Activated naive CD8-positive, alpha-beta T cell treated with anti-CD3 and anti-CD28 coated beads for 36 hours (primary cell): ENCODE measurements at places on chromosomes 16 and 17. TPM values are rescaled to one million over a fixed set of nuclear protein-coding genes. Genes with fewer than 3 reads are reported as not detected.

- no peaks in the 10 kb centered on the region for H3K27me3 ChIP-seq
- no peak for DNase-seq
- no peak overlapping the region for H3K4me3 ChIP-seq
- H3K4me1 ChIP-seq, result no peaks in the 10 kb centered on the region
Measured at GRCh38 chr17:22459953-22460350, 767.6 kb downstream of the KCNJ18 start.

The CYGB gene
- total RNA-seq, result 0.33 TPM

DNA sequence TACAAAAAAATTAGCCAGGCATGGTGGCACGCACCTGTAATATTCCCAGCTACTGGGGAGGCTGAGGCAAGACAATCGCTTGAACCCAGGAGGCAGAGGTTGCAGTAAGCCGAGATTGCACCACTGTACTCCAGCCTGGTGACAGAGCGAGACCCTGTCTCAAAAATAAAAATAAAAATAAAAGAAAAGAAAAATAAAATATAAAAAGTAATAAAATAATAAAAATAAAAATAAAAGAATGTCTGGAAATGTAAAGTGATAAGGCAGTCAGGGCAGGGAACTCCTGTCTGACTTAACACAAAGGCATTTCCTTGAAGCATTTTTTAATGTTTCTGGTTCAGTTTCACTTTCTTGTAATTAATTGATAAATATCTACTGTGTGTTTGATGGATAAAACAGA lies 34.7 kb upstream of the DNAJA2 start:
- H3K4me1 ChIP-seq, result peaks cover 2% of the 10 kb centered on the region
- DNase-seq, result no peak
- peaks cover 4% of the 10 kb centered on the region for H3K27me3 ChIP-seq
- no peak overlapping the region for H3K4me3 ChIP-seq

DNA sequence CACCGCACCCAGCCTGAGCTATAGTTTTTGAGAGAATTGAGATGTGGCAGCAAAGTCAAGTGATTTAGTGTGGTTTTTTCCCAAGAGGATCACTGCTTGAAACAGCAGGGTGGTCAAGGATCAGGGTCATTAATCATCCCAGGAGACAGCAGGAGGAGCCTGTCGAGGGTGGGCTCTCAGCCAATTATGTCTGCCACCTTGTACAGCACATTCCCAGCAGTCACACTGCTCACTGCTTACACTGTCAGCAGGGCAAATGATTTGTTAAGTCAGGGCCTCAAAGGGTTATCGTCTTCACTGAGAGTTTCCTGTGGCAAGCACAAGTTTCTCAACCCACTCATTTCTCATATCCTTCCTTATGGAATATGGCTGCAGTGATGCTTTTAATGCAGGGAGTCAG lies 13.2 kb downstream of the B3GNT9 start:
- H3K36me3 ChIP-seq, result peaks cover 35% of the 10 kb centered on the region
- H3K27me3 ChIP-seq, result no peaks in the 10 kb centered on the region
- H3K27ac ChIP-seq, result no peak overlapping the region
- no peak for DNase-seq

- peaks cover 7% of the 10 kb centered on the region for H3K27me3 ChIP-seq
- H3K36me3 ChIP-seq, result no peaks in the 10 kb centered on the region
- no peaks in the 10 kb centered on the region for H3K4me1 ChIP-seq
- H3K4me3 ChIP-seq, result no peak overlapping the region
- no peak for DNase-seq
Measured at GRCh38 chr16:55662644-55663031, 6.8 kb downstream of the SLC6A2 start.

The CTRB2 gene
- not detected for total RNA-seq

GRCh38 chr16:77276661-77277060 lies 77.5 kb downstream of the SYCE1L start:
- no peak for DNase-seq
- H3K4me3 ChIP-seq, result no peak overlapping the region
- peaks cover 15% of the 10 kb centered on the region for H3K27me3 ChIP-seq
- H3K4me1 ChIP-seq, result no peaks in the 10 kb centered on the region

DNA sequence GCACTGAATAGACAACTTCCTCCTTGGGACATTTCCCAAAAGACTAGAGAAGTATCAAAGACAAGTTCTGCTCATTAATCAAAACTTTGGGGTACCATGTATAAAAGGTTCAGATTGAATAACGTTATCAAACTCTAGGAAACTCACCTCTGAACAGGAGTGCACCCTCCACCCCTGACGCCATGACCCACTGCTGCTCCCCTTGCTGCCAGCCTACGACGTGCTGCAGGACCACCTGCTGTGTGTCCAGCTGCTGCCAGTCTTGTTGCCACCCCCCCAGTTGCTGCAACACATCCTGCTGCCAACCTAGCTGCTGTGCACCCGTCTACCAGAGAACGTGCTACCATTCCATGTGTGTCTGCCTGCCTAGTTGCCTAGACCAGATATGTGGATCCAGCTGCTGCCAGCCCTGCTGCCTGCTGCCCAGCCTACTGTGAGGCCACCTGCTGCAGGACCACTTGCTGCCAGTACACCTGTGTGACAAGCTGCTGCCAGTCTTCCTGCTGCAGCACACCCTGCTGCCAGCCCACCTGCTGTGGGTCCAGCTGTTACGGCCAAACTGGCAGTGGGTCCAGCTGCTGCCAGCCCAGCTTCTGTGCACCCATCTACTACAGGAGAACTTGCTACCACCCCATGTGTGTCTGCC lies 13.8 kb upstream of the KRTAP9-2 start:
- no peak overlapping the region for H3K27ac ChIP-seq
- no peaks in the 10 kb centered on the region for H3K36me3 ChIP-seq
- DNase-seq, result no peak
- H3K4me3 ChIP-seq, result no peak overlapping the region

The KRT17 gene
- total RNA-seq, result not detected

DNA sequence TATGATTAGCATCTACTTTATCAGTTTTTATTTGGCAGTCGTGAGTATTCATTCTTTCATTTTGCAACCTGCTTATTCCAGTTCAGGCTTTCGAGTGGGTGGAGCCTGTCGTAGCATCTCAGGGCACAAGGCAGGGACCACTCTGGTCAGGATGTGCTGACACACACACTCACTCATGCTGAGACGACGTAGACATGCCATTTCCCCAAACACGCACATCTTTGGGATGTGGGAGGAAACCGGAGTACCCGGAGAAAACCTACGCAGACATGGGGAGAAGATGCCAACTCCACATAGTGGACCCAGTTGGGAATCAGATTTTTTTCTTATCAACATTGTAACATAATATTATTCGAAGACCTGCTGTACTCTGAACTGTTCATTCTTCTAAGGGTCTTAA lies 756.5 kb upstream of the RBFOX1 start:
- no peaks in the 10 kb centered on the region for H3K36me3 ChIP-seq
- no peak overlapping the region for H3K27ac ChIP-seq
- H3K27me3 ChIP-seq, result no peaks in the 10 kb centered on the region
- H3K4me3 ChIP-seq, result no peak overlapping the region
- no peaks in the 10 kb centered on the region for H3K4me1 ChIP-seq

DNA sequence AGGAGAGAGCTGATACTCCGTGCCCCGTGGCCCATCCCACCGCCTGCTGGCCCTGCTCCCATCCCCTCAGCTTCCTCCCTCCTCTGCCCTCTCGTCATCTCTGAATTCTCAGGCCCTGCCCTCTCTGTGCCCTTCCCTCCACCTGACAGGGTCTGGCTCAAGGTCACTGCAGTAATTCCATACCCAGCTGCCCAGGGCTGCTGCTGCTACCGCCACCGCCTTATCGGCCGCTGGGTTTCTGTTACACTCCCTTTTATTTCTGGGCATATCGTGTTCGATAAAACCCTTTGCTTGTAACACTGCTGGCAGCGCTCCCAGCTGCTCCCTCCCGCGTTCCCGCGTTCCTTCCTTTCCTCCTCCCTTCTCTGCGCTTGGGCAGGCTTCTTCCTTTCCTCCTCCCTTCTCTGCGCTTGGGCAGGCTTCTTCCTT lies 1.2 kb downstream of the EPN3 start:
- no peak for DNase-seq
- peaks cover 62% of the 10 kb centered on the region for H3K27me3 ChIP-seq
- H3K27ac ChIP-seq, result no peak overlapping the region
- H3K4me1 ChIP-seq, result peaks cover 15% of the 10 kb centered on the region
- H3K4me3 ChIP-seq, result no peak overlapping the region

GRCh38 chr17:869567-870525 lies 87.7 kb downstream of the MRM3 start:
- DNase-seq, result no peak
- no peaks in the 10 kb centered on the region for H3K36me3 ChIP-seq
- no peak overlapping the region for H3K4me3 ChIP-seq
- peaks cover 2% of the 10 kb centered on the region for H3K4me1 ChIP-seq
- no peak overlapping the region for H3K27ac ChIP-seq

DNA sequence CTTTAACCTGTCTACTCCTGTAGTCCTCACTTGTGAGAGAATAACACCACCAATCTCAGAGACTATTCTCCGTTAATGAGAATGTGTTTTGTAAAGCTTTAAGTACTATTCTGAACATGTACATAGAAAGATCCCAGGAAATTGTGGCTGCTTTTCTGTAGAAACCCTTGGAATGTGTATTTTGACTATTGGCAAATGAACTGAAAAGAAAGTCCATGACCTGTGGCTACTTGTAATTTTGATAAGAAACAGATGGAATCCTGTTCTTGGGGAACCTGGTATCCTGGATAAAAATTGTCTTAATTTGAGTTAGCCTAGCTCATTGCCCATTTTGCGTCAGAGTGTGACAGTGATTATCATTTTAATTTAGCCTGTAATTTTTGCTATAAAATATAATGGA lies 9.1 kb downstream of the CTCF start:
- no peak overlapping the region for H3K27ac ChIP-seq
- H3K36me3 ChIP-seq, result peaks cover 20% of the 10 kb centered on the region
- DNase-seq, result no peak
- no peaks in the 10 kb centered on the region for H3K27me3 ChIP-seq
- peaks cover 10% of the 10 kb centered on the region for H3K4me1 ChIP-seq

The TNFRSF13B gene
- 0.52 TPM for total RNA-seq

DNA sequence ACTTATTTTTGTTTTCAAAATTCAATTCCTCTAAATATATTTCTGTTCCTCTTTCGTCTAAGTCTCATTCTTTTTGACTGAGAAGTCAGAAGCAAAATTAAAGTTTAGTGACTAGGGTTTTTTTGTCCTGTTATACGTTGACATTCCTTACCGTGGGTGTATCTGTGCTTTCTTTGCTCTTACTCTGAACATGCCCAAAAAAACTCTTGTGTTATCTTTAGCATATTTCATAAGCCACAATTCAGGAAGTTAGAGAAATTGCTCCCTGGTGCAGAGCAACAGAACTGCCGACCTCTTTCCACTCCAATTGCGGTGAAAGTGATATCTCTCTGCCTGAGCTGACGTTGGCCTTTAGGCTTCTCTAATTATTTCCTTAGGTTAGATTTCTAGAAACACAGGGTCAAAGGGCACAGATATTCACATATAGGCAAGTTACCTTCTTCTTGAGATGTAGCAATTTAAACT lies 65.7 kb downstream of the CENPV start:
- H3K27me3 ChIP-seq, result no peaks in the 10 kb centered on the region
- peaks cover 28% of the 10 kb centered on the region for H3K36me3 ChIP-seq

GRCh38 chr17:30530346-30531025 lies 53.3 kb downstream of the GOSR1 start:
- no peak overlapping the region for H3K27ac ChIP-seq
- DNase-seq, result no peak
- no peaks in the 10 kb centered on the region for H3K36me3 ChIP-seq
- H3K4me3 ChIP-seq, result no peak overlapping the region

- peak; percentile 66 for DNase-seq
- H3K27me3 ChIP-seq, result peaks cover 30% of the 10 kb centered on the region
- peak overlapping the region; percentile 60 for H3K4me3 ChIP-seq
- H3K27ac ChIP-seq, result no peak overlapping the region
- peaks cover 28% of the 10 kb centered on the region for H3K4me1 ChIP-seq
- H3K36me3 ChIP-seq, result no peaks in the 10 kb centered on the region
Measured at GRCh38 chr17:1714980-1715802, 5.0 kb upstream of the TLCD2 start.

The KRTAP4-9 gene
- not detected for total RNA-seq

The KCNJ12 gene
- not detected for total RNA-seq

GRCh38 chr16:53966821-53967571 lies 263.0 kb downstream of the FTO start:
- no peak overlapping the region for H3K4me3 ChIP-seq
- H3K27ac ChIP-seq, result no peak overlapping the region
- no peak for DNase-seq
- H3K27me3 ChIP-seq, result no peaks in the 10 kb centered on the region
- no peaks in the 10 kb centered on the region for H3K4me1 ChIP-seq

DNA sequence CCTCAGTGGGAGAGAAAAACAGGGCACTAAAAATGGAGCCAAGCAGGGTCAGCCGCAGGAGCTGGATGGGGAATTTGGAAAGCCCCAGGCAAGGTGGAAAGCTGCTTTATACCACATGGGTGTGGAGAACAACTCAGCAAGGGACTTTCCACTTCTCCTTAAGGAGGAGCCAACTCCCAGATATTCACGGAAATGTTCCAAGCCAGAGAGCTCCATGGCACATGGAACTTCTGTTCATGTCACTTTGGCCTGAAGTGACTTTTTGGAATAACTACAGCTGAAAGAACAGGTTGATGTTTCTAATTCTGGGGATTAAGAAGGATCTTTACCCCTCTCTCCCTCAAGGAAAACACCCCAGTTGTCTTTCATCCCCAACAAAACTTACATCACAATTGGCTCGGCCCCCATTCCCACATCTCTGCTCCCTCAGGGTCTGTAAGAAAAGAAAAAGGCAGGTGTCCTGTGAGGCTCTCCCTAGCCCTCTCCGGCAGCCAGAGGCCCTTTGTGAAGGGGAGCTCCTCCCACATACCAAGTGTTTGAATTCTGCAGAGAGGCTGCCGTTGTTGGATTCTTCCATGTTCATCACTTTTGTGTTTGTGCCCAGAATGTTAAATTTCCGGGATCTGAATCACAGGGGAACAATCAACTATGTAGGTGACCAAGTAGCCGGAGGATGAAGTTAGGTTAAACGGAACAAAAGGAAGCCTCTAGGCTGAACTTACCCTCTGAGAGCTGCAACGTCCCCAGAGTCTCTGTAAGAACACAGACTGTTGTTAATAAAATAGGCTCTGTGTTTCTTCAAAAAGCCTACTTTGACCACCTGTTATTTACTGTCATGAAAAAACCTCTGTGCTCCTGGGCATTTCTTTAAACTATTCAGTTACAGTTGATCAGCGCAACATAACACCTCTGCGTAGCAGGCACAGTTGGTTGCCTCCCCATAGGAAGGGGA lies 41.0 kb downstream of the STAT5A start:
- H3K4me1 ChIP-seq, result peaks cover 18% of the 10 kb centered on the region
- no peak overlapping the region for H3K4me3 ChIP-seq
- H3K36me3 ChIP-seq, result peaks cover 49% of the 10 kb centered on the region

DNA sequence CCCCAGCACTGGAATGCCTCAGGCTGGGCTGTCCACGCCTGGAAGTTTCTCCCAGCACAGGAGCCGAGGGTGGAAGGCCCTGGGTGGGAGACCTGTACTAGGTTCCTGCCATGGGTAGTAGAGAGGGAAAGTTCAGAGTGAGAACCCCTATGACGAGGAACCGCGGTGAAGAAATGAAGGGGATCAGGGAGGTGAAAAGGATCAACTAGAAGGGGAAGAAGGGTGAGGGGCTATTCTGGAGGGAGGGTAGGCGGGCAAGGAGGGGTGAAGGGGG lies 5.4 kb downstream of the HIC1 start:
- peaks cover 18% of the 10 kb centered on the region for H3K4me1 ChIP-seq
- H3K4me3 ChIP-seq, result no peak overlapping the region
- peaks cover 53% of the 10 kb centered on the region for H3K36me3 ChIP-seq
- DNase-seq, result no peak
- peaks cover 3% of the 10 kb centered on the region for H3K27me3 ChIP-seq
- no peak overlapping the region for H3K27ac ChIP-seq

GRCh38 chr17:77451894-77452852 lies 311.4 kb downstream of the SEC14L1 start:
- peak overlapping the region; percentile 100 for H3K27ac ChIP-seq
- peaks cover 42% of the 10 kb centered on the region for H3K4me1 ChIP-seq
- H3K36me3 ChIP-seq, result peaks cover 59% of the 10 kb centered on the region
- no peaks in the 10 kb centered on the region for H3K27me3 ChIP-seq
- no peak for DNase-seq
- peak overlapping the region; percentile 94 for H3K4me3 ChIP-seq
